ENCODE measurements at places on chromosomes 6 and 20.

- DNase-seq, result no peak
Observed at GRCh38 chr6:16056263-16056870, 72.5 kb upstream of the MYLIP start.

DNA sequence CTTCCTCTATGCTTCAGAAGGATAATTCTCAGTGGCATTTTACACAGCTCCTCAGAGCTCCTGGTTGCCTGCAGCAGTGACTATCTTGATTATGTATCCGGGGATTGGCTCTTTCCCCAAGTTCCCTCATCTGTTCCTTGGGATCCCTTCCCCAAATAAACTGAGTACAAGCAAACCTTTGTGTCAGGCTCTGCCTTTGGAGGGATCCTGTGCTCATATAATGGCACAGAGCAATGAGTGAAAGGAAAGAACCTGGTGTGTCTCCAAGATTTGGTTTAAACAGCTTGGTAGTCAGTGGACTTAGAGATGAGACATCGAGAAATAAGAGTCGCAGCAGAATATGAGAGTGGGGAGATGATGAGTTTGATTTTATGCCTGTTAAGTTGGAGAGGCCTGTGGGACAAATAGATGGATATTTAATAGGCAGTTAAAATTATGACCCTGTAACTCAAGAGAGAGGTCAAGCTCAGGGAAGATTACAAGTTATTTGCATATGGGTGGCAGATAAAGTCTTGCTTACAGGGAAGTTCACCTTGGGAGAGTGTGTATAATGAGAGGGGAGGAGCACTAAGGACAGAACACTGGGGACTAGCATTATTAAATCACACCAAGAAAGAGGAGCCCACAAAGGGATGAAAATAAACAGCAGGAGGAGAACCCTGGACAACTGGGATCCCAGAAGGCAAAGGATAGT, 44.1 kb upstream of the GCLC start:
- DNase-seq, result no peak

DNA sequence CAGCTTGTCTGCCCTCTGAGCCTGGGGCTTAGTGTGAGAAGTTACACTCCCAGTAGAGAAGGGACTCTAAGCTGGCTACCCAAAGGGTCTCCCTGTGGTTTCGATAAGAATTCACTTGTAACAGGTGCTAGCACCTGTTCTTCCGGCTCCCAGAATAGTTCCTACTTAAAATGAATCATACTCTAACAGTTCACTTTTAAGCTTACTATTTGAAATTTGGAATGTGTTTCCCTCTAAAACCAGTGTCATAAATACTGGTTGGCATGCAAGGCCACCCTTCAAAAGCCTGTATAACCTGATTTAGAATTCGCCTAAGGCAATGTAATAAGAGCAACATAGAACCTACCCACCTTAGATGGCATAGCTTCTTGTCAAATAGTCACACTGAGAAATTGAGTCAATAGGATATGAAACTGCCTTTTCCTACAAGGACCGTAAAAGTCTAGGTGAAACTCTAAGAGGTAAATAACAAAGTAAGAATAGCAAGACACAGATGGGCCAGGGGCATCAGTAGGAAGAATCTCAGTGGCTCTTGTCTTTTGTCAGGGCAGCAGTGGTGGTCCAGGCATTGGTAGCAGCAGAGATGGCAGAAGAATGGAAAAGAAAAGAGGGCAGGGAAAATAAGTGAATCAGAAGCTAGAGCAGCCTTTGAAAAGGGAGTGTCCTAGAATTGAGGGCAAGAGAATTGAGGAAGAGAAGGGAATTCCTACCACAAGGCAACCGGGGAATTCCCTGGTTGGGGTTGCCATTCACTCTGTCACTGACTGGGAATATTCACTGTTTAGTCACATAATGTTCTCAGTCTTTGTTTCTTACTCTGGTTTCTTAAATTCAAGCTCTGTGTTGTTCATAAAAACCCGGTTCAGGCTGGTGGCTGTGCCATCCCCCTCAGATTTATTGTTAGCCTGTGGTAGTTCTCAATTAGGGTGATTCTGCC, 91.5 kb downstream of the HIVEP2 start:
- DNase-seq, result no peak

GRCh38 chr6:127517693-127518092, 1.4 kb downstream of the MTCL3 start:
- DNase-seq, result no peak

DNA sequence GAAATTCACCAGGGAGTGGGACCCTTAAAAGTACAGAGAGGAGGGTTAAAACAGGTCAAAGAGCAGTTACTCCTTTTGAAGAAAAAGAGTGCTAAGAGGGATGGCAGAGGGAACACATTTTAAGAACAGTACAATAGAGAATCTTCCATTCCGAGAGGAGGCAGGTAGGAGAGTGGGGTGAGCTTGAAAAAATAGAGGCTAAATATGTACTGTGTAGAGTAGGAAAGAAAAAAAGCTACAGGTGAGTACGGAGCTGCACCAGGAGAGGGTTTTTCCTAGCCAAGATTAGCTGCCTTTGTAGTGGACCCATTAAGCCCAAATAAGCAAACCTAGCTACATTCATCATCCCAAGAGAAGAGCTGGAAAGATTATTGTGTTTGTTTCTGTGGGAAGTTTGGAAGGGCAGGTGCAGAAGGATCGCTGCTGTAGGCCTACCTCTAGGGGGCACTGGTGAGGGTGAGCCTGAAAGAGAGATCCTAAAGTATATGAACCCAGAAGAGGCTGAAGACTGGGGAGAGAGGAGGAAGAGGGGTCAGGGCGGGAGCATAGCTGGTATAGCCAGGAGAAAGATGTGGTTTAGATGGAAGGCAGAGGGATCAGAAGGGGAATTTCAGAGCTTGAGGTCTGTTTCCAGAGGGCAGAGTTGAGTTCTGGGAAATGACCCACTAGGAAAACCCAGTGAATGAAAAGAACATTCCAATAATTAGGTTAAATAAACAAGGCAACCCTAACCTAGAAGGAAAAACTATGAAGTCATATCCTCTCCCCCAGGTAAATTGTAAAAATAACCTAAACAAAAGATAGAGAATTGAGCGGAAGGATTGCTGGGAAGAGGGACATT, 50.2 kb upstream of the HINT3 start:
- no peak for DNase-seq

GRCh38 chr6:114844359-114844758, 501.5 kb upstream of the HS3ST5 start:
- DNase-seq, result no peak

DNA sequence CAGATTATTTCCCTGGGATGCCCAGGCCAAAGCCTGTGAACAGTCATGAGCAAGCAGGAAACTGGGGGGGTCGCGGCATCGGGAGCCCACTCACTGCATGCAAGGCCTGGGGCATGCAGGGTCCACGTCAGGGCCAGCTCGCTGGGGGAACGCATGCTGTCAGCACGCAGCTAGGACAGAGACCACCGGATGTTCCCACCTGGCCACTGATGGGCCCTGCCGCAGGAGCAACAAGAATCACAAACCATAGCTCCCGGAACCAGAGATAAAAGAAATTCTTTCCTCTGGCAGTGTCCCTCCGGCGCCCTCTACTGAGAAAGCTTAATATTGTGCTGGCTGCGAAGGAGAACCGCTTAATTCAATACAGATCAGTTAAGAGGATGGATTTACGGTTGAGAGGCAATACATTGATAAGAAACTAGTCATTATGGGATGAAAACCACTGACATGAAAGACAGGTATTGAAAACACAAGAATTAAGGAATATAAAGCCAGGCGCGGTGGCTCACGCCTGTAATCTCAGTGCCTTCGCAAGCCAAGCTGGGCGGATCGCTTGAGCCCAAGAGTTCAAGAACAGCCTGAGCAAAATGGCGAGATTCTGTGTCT, 32.6 kb downstream of the C6orf15 start:
- no peak for DNase-seq

- no peak for DNase-seq
Observed at GRCh38 chr6:63816982-63817436, 181.4 kb downstream of the PHF3 start.

DNA sequence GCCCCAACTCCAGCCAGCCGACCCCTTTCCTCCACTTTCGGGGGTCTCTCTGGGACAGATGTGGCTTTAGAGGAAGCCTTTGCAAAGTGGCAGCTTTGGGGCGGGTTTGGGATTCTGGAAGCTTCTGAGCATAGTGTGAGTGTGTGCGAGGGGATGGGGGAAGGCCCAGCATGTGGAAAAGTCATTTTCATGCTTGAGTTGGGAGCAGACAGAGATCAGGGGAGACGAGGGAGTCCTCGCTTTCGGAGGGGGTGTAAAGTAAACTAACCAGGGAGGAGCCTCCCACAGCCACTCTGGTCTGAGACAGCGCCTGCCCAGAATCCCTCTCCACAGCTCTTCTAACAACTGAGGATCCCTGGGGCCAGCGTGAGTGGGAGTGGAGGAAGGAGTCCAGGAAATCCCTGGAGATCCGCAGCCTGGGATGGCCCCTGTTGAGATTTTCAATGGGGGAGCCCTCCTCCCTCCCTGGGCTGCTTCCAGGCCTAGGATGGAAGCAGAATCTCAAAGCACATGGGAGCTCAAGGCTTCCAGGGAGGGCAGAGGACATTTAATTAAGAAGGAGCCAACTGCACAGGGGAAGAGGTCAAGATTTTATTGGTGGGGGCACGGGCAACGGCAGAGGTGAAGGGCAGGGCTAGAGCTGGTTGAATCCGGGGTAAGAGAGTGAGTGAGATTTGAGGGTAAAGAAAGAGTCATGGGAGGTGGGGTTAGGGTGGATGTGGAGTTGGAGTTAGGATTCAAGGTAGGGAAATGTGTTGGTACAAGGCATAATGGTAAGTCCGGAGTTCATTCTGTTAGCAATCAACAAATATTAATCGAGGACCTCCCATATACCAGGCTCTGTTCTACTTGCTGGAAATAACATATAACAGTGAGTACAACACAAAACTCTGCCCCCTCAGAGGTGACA, 102.3 kb upstream of the FOXP4 start:
- no peak for DNase-seq

DNA sequence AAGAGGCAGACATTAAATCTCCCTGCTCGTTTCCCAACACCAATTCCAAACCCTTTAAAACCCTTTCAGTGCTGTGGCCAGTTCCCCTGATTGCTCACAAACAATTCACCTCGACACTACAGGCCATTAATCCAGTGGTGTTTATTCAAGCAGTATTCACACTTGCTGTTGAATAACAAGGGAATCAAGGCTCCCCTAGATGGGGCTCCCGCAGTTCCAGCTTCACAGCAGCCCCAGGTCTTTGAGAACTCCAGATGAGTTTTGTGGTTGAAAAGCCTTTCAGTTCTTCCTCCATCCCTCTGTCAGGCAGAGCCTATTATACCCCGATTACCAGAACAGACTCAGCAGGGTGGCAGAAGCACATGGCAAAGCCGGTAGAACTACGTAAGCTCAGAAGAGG, 36.2 kb downstream of the JAG1 start:
- DNase-seq, result no peak

GRCh38 chr20:6863798-6864201, 96.3 kb downstream of the BMP2 start:
- no peak for DNase-seq

DNA sequence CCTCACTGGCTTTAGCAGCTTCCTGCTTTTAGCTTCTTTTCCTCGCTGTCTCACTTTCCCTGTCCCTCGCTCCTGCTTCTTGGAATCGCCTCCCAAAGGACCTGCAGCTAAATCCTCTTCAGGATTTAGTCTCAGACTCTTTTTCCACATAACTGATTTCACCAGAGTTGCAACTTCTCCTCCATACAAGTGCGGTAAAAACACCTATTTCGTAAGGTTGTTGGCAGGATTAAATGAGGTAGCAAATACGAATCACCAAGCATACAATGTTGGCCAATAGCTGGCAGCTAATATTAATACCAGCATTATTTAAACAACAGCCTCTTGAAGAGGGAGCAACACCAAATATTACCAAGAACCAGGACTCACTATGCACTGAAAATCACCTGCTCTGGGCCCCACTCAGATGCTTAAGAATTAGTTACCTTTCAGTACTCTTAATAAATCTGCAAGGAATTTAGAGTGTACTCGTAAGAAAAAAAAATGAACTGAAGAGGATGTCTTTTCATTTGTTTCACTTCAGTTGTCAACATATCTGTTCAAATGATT, 123.0 kb downstream of the DTNBP1 start:
- no peak for DNase-seq

GRCh38 chr6:101231606-101232235, 161.8 kb upstream of the GRIK2 start:
- DNase-seq, result no peak

DNA sequence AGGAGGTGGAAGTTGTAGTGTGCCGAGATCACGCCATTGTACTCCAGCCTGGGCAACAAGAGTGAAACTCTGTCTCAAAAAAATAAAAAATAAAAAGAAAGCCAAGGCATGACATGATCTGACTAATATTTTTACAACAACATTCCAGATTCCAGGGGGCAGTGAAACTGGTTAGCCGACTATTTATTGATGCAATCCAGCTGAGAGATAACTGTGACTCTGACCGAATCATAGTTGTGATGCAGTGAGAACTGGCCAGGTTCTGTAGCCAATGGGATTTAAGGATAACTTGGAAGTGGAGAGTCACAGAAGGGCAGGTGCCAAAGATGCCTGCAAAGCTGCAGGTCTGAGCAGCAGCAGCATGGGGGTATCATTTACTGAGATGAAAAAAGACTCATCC, 82.9 kb upstream of the TSHZ2 start:
- no peak for DNase-seq

GRCh38 chr6:134132494-134133141, 80.2 kb upstream of the SLC2A12 start:
- DNase-seq, result no peak

GRCh38 chr6:41706876-41707564, 28.4 kb downstream of the TFEB start:
- DNase-seq, result no peak

DNA sequence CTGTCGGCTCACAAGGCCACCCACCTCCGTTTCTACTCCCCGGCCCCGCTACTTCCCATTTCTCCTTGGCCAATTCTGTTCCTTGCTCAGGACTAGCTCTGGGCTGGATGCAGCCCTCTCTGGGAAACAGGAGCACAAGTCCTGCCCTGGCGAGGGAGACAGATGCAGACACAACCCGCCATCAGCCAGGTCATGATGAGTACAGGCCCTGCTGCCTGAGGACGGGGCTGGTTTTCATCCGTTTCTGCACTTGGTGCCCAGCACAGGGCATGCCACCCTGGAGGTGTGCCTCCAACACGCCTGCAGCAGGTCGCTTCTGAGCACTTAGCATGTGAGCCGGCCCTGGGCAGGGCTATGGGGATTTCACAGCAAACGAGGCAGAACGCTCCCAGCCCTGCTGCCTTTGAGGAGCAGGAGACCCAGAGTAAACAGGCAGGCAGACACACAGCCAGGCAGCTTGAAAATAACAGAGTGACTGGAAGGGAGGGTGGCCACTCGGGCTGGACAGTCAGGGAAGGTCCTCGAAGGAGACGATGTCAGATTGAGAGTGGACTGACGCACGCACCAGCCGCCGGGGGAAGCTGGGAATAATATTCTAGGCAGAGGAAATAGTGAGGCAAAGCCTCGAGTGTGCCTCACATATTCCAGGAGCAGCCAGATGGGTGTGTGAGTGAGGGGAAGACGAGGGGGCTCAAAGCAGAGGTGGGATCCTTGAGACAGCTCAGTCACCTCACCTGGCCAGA, 21.2 kb upstream of the VSTM2L start:
- no peak for DNase-seq

DNA sequence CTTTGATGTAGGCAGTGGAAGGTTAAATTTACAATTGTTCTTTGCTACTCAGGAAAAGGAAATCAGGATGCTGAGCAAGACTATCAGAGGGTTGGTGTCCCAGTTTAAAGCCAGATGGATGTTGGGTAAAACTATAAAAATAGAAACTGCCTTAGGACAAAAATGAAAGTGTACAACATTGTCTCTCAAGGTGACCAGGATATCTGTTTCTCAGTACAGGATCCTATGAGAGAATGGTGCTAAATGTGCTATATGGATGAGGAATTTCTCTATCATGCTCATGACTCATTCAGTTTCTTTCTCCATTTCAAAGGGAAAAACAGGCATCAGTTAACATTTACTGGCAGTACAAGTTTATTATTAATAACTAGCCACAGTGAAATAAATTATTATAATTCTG, 534.2 kb upstream of the GJE1 start:
- DNase-seq, result no peak
